ENCODE measurements at places on chromosomes 3 and 15.

- no peak for DNase-seq
Observed at GRCh38 chr3:7447197-7447769, 586.4 kb downstream of the GRM7 start.

- DNase-seq: no peak
Observed at GRCh38 chr3:100836661-100837060, 127.4 kb downstream of the TFG start.

- DNase-seq: no peak
Observed at GRCh38 chr3:51434110-51434509, 43.0 kb downstream of the RBM15B start.

- no peak for DNase-seq
Observed at GRCh38 chr15:57567891-57568290, 23.8 kb upstream of the MYZAP start.

Data from stimulated activated CD4-positive, alpha-beta T cell treated with anti-CD3 and anti-CD28 coated beads, Interleukin-4, amount 100 ng/mL, for 1 hour (primary cell).